Tongue (tissue), 3 donors: ENCODE measurements at places on chromosomes 6 and 20.

DNA sequence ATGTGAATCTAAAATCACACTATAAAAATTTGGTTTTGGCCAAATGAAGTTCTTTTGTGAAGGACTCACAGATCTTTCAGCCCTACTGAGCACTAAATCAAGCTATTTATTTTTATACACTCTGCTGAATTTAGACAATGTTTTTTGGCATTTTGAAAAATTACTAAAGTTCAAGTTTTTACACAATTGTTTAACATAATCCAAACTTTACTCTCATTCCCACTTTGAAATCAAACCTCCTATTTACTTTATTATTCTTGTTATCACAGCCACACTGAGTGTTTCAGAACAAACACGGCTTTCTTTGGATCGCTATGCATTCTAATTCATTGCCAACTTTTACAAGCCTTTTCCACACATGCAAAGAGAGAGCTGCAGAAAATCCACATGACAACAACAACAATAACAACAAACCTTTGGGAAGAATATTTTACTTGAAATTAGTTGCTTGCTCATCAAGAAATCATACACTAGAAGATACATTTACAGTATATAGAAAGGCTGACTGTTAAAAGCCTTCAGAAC is 49.1 kb upstream of the TMEM30A start:
- no peak for DNase-seq

- no peak for DNase-seq
Observed at GRCh38 chr6:47633141-47633540, 65.2 kb upstream of the ADGRF4 start.

DNA sequence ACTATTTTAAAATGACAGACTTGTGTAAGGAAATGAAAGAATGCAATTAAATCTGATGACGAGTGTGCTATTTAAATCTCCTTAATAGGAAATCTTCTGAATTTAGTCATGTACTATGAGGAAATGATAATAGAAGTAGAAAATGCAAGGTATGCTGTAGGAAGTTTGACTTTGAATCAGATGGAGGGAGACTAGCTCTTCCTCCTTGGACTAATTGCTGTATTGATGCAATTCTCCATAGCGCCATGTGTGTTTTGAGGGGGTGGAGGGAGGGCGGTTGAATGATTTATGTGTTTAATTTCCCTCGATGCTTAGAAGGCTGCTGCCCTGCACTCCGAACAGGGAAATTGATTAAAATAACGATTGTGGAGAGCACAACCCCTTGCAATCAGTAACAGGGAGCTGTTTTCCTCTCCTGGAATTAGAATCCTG is 214.4 kb upstream of the PRND start:
- DNase-seq = no peak

DNA sequence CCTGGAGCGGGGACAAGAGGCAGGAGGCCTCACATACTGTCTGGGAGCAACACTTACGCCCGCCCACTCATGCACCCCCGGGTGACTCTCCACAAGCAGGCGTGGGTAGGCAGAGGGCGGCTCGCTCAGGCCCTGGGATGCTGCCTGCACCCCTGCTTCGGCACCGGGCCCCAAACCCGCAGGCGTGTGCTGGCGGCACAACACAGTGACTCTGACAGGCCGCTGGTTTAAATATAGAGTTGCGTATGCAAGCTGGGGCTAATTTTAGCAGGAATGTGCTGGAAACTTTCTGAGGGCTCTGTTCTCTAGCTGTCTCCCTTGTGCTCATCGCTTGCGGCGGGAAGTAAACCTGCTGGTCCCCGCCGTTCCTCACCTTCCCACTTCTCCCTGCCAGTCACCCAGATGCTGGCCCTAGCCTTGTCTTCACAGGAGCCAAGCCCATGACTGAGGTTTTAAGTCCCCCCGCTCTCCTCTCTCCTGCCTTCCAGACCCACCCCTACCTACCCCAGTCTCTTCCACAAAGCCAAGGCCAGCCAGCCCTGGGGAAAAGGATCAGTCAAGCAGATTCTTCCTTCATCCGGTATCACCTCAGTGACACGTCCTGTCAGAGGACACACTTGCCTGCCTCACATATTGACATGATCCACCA is 94.5 kb upstream of the FOXP4 start:
- peak; percentile 88 for DNase-seq

DNA sequence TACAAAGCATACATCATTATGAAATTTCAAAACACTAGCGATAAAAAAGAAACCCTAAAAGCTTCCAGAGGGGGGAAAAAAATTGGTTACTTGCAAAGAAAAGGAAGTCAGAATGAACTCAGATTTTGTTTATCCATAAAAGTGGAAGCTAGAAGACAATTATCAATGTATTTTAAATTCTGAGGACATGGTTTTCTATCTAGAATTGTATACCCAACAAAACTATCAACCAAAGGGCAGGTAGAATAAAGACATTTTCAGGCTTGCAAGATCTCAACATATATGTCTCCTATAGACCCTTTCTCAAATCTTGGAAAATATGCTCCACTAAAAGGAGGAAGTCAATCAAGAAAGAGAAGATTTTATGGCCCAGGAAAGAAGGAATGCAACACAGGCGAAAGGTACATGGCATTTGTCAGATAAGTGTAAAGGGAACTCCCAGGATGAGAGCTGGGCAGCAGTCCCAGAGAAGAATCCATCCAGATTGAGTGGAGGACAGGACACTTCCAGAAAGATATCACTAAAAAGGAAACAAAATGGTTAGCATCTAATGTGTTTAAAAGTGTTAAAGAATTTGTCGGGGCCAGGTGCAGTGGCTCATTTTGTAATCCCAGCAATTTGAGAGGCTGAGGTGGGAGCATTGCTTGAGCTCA is 45.4 kb upstream of the ZFAND3 start:
- DNase-seq = no peak
